ENCODE measurements at places on chromosomes 6 and 20. TPM values are rescaled to one million over a fixed set of nuclear protein-coding genes. Genes with fewer than 3 reads are reported as not detected.

CST4 gene
- total RNA-seq: not detected

TINAG gene
- total RNA-seq: 0.25 TPM

RALY gene
- total RNA-seq: 61.0 TPM

PDYN gene
- 4.9 TPM for total RNA-seq

PRSS16 gene
- total RNA-seq: not detected

APCDD1L gene
- not detected for total RNA-seq

LRRC73 gene
- total RNA-seq: 5.7 TPM

PROKR2 gene
- 9.3 TPM for total RNA-seq

LBP gene
- total RNA-seq: not detected

TGM3 gene
- total RNA-seq: 0.25 TPM

DSP gene
- 9.3 TPM for total RNA-seq

SRPK1 gene
- total RNA-seq: 82.4 TPM

OXT gene
- not detected for total RNA-seq

RAD21L1 gene
- under 0.01 TPM for total RNA-seq

SOX18 gene
- 1.2 TPM for total RNA-seq

SIRPD gene
- not detected for total RNA-seq

IPCEF1 gene
- total RNA-seq: 10.1 TPM

POPDC3 gene
- total RNA-seq: 7.4 TPM

ARFGEF3 gene
- 45.2 TPM for total RNA-seq

SLC2A10 gene
- total RNA-seq: 5.4 TPM

CNR1 gene
- 265 TPM for total RNA-seq

RBPJL gene
- total RNA-seq: not detected

C6orf89 gene
- 29.0 TPM for total RNA-seq

IRF4 gene
- total RNA-seq: under 0.01 TPM

PACRG gene
- 5.4 TPM for total RNA-seq

TMC2 gene
- total RNA-seq: 3.4 TPM

SYCP2L gene
- total RNA-seq: 7.1 TPM

LTB gene
- total RNA-seq: not detected

FERMT1 gene
- total RNA-seq: 1.5 TPM

KCNQ5 gene
- 17.2 TPM for total RNA-seq

ZNF391 gene
- 2.5 TPM for total RNA-seq

SLC22A1 gene
- total RNA-seq: not detected

RAET1E gene
- total RNA-seq: not detected

PAX1 gene
- total RNA-seq: not detected

SNHG17 gene
- total RNA-seq: 5.7 TPM

UBE2C gene
- total RNA-seq: 3.2 TPM

TNXB gene
- total RNA-seq: 10.1 TPM
